ENCODE measurements at places on chromosomes 1 and 21. TPM values are rescaled to one million over a fixed set of nuclear protein-coding genes. Genes with fewer than 3 reads are reported as not detected.

Gene LRRIQ3
- total RNA-seq, result 0.42 TPM

Gene IVL
- not detected for total RNA-seq

Gene C4BPA
- total RNA-seq, result not detected

Gene LPAR3
- 37.8 TPM for total RNA-seq

GRCh38 chr21:42865776-42866160 is 13.6 kb downstream of the WDR4 start:
- no peak for DNase-seq

- DNase-seq, result peak; percentile 61
Observed at GRCh38 chr1:155729031-155729898, 40.4 kb downstream of the DAP3 start.

DNA sequence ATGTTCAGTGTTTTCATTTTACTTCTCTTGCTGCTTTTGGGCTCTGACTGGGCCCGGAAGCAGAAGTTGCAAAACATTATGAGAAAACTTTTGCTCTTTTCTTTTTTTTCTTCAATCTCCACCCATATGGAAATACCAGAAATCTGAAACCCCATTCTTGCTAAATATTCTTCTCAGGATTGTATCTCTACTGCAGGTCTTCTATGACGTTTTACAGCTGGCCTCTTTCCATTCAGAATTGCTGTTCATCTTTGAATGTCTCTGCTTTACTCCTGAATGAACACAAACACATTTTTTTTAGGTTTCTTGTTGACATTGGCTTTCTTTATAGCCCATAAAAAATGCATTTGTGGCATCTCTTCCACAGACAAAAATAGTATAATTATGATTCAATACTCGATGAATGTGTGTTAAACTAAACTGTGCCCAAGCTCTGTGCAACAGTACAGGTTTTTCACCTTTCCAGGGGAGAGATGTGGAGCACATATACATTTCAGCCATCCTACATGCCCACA is 18.8 kb downstream of the PTPRC start:
- DNase-seq, result no peak

- no peak for DNase-seq
Observed at GRCh38 chr1:229822026-229822425, 196.0 kb downstream of the URB2 start.

- DNase-seq, result no peak
Observed at GRCh38 chr1:167881069-167881468, 32.9 kb downstream of the ADCY10 start.

GRCh38 chr21:24561291-24561690 is 1046.0 kb downstream of the MRPL39 start:
- no peak for DNase-seq

GRCh38 chr1:210695026-210695425 is 366.3 kb downstream of the HHAT start:
- DNase-seq, result no peak

DNA sequence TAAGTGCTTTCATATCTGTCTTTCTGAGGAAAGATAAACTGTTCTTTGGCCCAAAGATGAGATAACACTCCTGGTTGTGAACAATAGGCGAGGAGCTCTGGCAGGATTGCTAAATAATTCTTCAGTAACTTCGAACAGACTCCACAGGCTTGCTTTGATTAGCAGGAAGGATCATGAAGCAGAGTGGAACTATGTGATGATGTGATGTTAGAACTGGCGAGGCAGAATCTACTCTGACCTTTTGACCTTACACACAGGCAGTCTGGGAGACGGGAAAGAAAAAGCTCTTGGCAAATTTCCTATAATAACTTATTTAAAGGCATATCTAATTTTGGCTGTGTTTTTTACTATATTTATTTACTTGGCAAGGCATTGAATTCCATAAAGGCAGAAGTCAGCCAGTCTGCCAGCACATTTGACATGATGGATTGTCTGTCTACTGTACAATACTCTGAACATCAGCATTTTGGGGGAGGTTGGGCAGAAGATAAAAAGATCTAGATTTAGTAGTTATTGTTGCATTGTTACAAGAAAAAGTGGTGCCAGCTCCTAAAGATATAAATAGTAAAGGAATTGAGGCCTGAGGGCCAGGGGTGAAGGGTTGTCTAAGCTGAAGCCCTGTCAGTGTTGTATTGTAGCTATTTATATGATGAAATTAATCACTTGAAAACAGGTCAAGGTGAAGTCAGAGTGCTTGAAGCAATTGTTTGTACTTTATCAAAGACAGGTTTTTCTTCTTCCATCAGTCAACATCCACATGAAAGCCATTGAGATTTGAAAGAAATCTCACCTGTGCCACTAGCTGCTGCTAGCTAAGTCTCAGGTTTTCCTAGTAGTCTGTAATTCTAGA is 708.8 kb downstream of the LTN1 start:
- DNase-seq, result no peak

DNA sequence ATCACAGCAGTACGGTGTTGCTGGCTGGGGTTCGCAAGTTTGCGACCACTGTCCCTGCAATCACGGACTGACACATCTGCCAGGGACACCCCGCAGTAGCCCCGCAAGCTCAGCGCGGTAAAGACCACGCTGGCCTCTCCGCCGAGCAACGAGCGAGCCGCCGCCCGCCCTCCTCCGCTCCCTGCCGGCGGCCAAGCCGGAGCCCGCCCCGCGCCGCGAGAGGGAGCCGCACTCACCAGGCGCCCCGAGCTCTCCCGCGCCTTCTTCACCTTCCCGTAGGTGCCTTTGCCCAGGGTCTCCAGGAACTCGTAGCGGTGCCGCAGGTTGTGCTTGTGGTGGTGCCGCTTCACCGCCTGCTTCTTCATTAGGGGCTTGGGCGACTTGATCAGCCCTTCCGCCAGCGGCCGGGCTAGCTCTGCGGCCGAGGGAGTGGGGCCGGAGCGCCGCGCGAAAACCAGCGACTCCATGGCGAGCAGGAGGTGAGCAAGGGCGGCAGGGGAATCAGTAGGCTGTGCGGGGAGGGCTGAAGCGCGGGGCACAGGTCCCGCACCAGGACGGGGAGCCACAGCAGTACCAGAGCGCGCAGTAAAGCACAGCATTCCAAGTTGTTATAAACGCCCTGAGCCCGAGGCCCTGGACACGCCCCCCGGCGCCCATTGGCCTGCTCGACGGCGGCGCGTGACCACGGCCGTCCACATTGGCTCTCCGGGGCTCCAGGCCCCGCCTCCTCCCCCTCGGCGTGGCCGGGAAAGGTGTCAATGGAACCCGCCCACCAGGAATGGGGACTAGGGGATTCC is at the start of gene NUAK2:
Gene NUAK2 (minus strand): TSS at position 584 of the 797 bp plus-strand sequence. CDS start 117 bp downstream, at position 467.
- DNase-seq, result peak; percentile 99

- no peak for DNase-seq
Observed at GRCh38 chr1:211581526-211581925, 2.6 kb upstream of the SLC30A1 start.

DNA sequence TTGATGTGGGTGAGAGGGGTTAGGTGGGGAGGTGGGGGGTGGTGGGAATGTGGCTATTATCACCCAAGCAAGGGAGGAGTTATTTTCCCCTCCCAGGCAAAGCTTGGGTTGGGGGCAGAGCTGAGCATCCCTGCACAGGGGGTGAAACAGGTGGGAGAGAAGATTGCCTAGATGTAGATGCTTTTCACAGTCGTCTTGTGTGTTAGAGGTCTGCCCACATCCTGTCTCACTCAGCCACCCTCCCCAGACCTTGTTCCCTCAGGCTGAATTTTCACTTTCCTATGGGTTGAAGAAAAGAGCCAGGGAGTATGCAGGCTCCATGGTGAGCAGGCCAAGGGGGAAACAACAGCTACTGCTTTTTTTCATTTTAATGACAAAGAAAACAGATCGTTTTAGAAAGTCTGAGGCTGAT is 223.5 kb downstream of the KIF26B start:
- DNase-seq, result no peak

DNA sequence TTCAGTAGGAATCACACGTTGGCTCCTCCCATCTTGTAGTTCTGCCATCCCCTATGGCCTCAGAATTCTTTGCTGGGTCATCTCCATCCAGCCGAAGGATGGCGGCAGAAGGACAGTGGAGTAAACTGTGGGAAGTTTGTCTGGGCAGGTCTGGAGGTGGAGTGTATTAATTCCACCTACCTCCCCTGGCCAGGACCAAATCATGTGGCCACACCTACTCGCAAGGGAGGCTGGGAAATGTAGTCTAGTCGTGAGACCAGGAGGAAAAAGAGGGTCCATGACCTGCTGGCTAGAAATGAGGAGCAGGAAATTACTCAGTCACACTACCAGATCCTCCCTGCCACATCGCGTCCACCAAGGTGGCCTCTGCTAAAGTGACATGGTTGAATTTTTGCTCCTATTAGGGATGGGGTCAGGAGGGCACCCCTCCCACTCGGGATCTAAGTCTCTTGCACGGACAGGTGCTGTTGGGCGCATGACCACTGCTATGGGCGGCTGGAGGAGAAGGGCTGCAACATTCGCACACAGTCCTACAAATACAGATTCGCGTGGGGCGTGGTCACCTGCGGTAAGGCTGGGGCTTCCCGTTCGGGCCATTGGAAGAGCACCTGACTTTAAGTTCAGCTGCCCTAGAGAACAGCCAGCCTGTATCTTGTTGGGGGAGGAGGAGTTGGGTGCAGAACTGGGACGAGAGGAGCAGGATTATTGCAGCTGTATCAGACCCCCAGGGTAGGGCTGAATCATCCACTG is 19.5 kb downstream of the PLA2G5 start:
- DNase-seq, result peak; percentile 58

GRCh38 chr1:33045814-33046213 is 9.1 kb upstream of the AK2 start:
- DNase-seq, result no peak

All from H7 (cell line).